ENCODE measurements at places on chromosomes 12 and 14.

GRCh38 chr14:99134516-99135046, 137.4 kb downstream of the BCL11B start:
- DNase-seq = no peak

DNA sequence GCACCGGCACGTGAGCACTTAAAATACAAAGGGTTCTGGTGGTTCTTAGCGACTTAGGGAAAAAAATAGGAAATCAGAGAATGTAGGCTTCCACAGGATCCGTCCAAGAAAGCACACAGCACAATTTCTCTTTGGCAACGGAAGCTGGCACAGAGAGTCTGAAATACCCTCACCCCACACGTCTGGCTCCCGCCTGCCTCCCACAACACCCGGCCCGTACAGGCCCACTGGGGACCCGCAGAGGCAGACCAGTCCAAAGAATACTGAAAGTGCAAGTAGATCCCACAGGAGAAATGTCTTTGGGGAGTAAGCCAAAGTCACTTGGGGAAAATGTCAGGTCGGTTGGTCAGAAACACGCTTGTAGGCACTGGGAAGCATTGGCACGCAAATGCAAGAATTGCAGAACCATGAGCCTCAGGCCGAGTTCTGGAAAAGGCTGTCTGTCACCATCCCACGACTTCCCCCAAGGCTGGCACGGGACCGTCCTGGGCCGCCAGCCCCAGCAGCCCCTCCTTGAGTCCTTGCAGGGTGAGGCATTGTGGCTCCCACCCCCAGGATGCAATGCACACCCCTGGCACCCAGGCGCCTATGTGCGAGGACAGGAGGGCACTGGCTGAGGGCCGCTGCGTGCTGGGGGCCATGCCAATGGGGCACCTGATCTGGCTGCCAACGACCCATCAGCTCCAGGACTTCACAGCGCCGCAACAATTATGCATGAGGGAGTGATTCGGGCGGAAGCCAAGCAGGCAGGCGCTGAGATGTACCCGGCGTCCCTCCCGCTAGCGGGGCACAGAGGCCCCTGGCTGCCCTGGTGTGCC, 29.7 kb downstream of the CHGA start:
- DNase-seq = no peak

GRCh38 chr12:51683763-51684357, 92.8 kb downstream of the SCN8A start:
- DNase-seq = no peak

- no peak for DNase-seq
These were observed 62.3 kb downstream of the FOS start for GRCh38 chr14:75340921-75341320.

- no peak for DNase-seq
These were observed 38.8 kb upstream of the ATP23 start for GRCh38 chr12:57902478-57902969.

DNA sequence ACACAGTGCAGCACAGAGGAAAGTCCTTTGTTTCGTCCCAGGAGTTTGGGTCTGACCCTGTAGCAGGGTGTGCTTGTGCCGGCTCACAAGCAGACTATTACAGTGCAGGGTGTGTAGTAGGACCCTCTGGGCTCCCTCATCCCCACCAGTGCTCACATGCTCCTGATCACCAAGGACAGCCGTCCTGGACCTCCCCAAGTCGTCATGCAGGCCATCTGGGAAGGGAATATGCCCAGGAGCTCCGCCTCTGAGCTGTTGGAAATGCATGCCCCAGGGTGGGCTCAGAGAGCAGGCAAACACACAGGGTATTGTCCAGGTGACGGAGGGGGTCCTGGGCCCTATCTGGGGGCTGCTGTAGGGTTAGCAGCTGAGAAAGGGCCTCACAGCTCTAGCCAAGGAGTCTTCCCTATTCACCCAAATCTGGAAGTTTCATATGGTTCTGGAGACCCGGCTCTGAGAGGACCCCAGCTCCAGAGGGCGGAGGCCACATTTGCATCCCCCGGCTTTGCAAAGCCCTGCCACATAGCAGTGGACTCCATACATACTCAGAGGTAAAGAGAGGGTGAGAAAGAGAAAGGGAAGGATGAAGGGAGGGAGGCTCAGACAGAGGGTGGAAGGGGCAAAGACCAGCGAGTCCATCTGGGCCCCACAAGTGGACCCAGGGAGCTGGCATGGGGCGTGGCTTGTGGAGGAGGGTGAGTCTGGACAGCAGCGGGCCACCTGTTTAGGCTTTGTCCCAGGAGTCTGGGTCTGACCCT, 53.5 kb upstream of the PPP2R5C start:
- DNase-seq = no peak

GRCh38 chr12:1862973-1863372, 42.6 kb downstream of the LRTM2 start:
- no peak for DNase-seq

DNA sequence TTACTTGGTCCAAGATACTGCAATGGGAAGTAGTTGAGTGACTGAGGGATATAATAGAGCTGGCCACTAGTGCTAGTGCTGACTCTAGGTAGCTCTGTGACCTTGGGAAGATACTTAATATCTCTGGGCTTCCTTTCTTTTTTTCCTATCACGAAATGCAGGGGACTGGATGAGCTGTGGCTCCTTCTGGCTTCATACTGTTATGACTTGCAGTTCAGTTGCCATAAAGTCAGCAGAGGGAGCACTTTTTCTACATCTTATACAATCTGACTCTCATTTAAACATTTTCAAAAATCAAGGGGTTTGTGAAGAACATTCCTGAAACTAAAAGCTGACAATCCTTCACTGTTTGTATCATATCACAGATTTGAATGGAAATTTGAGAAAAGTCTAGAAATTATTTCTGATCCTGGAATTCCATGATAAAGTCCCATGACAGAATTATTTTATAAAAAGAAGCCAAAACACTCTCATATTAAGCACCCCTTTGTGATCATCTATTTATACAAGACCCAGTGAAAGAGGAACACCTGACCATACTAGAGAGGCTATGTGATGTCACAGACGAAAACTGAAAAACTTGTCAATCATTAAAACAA, 5.3 kb downstream of the BHLHE41 start:
- DNase-seq = no peak

DNA sequence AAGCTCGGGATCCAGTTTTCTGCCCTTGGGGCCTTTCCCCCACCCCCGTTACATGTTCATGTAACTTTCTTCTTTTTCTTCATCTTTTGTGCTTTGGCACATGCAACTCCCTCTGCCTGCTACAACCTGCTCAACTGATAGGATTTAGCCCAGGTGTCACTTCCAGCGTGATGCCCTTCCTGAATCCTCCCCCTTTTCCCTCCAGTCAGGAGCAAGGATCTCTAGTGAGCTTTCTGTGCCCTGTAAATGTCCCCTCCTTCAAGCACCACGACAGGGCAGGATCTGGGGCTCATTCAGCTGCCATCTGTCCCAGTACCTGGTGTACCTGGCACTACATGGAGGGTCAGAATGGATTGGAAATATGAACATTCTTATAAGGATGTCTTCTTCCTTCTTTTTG, 15.3 kb downstream of the PELI2 start:
- no peak for DNase-seq

- no peak for DNase-seq
These were observed 93.1 kb upstream of the PKP2 start for GRCh38 chr12:32989705-32990104.

DNA sequence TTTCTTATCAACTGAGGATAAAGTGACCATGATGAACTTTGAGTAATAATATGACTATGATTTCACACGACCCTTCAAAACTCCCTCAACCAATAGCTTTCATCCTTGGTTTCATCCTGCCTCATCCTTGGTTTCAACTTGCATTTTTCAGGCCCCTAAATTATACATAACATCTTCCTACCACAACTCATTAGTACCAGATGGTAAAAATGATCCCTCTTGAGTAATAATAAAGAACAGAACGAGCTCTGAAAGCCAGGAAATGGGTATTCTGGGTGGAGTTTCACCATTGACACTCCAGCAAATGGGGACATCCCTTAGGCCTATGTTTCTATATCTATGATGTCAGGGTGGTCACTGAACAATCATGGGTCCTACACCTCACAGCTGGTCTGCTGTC, 72.1 kb upstream of the LMNTD1 start:
- DNase-seq = no peak

GRCh38 chr14:99124482-99125105, 147.4 kb downstream of the BCL11B start:
- DNase-seq = no peak

GRCh38 chr14:60691383-60692113, 32.6 kb downstream of the SIX4 start:
- DNase-seq = no peak

GRCh38 chr12:91224401-91224800, 41.8 kb upstream of the DCN start:
- DNase-seq = no peak

GRCh38 chr14:56742391-56742878, 67.8 kb downstream of the OTX2 start:
- DNase-seq = no peak

DNA sequence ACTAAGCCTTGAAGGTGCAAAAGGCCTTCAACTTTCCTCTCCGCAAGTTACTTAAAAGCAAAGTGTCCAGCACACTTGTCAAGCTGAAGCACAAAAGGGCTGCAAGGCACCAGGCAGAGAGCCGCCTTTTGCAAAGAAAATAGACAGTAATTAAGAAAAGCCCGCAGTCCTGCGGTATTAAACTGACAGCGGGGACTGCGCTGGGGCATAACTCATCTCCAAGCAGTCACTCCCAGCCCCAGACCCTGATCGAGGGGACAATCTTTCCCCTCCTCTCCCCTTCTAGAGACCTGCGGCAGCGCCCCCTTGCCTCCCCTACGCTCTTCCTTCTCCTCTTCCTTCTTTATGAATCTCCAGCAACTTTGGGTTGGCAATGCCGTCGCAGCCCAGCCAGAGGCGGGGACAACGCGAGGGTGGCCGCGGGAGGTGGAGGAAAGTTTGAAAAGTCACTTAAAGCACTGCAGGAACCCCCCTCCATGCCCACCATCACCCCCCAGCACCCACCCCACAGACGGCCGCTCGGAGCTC, 200.9 kb upstream of the CAND1 start:
- DNase-seq = no peak

GRCh38 chr14:105185973-105186372, 4.9 kb upstream of the NUDT14 start:
- no peak for DNase-seq

DNA sequence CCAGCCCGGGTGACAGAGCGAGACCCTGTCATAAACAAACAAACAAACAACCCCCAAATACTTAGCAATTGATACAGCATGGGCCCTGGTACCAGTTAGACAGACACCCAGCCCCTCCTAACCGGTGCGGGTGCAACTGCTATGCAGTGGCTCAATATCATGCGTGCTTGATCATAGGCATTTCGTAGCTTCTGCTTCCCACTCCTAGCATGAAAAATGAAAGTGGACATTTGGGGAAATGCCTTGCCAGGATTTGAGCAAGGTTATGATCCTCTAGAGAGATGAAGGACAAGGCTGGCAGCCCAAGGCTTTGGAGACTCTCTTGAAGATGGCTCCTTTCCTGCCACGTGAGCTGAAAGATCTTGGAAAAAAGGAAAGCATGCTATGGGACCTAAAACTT, 13.7 kb downstream of the FGF6 start:
- DNase-seq = no peak

- DNase-seq = no peak
These were observed 153.6 kb upstream of the FKBP4 start for GRCh38 chr12:2641207-2641606.

- DNase-seq = no peak
These were observed 117.9 kb upstream of the MAP1LC3B2 start for GRCh38 chr12:116441292-116441691.

GRCh38 chr12:56991319-56992246, 14.8 kb downstream of the ZBTB39 start:
- DNase-seq = no peak

DNA sequence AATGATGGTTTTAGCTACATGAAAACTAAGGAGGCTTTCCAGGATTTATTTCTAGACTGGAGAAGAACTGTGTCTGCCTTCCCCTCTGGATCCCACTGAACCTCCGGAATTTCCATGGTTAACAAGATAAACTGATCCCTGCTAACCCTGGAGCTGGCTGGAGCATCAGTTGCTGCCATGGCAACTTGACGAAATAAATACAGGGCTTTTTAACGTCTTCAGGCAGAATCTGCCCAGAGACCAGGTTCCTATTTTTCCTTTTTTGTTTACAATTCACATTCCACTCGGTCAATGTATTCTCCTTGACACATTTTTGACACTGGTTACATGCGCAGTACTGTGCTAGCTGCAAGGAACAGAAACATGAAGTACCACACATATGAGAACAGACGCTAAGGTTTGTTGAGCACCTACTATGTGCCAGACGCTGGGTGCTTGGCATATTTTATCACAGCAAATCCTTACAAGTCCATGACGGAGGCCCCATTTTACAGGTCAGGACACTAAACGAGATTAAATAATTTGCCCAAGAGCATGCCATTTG, 1.7 kb downstream of the C14orf132 start:
- no peak for DNase-seq

- no peak for DNase-seq
These were observed 4.7 kb upstream of the LHX5 start for GRCh38 chr12:113476176-113476986.

DNA sequence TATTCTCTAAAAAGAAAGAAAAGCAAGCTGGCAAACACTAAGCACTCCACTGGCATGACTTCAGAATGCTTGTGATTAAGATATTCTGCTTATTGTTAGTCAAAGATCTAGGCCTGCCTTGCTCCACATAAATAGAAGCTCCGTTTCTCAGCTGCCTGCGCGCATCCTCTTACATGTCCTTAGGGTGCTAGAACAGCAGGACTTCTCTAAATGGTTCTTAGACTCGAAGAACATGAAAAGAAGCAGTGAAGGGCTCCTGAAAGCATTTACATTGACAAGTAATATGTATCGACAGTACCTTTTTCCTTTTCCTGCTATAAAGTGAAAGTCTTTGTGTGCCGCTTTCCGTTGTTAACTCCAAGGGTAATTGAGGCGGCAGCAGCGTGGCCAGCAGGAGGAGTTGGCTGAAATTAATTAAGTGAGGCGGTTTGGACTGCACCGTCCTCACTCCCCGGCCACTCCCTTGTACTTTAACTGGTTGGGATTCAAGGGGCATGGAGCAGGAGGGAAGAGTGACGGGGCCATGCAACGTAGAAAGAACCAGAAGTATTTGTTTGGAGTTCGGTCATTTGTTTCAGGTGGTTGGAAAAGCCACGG, 34.2 kb upstream of the OTX2 start:
- DNase-seq = no peak

DNA sequence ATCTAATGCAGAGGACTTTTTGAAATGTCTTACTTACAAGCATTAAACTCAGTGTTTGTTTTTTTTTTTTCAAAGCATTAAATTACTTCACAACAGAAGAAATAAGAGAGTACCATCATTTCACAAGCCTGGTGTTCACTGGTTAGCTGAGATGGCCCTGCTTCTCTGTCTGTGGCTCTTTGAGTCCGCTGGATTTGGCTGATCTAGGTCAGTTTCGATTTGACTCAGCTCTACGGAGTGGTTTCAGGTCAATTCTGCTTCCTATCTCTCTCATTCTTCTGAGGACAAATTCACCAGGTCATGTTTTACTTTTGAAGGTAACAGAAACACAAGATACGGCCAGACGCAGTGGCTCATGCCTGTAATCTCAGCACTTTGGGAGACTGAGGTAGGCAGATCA, 1066.1 kb downstream of the FLRT2 start:
- DNase-seq = no peak

- DNase-seq = no peak
These were observed 55.9 kb upstream of the TSPAN11 start for GRCh38 chr12:30870491-30871265.

GRCh38 chr14:69490219-69490918, 5.8 kb downstream of the PLEKHD1 start:
- no peak for DNase-seq

Data from forelimb muscle (tissue), 1 donor.